ENCODE measurements at places on chromosomes 3 and 15.

DNA sequence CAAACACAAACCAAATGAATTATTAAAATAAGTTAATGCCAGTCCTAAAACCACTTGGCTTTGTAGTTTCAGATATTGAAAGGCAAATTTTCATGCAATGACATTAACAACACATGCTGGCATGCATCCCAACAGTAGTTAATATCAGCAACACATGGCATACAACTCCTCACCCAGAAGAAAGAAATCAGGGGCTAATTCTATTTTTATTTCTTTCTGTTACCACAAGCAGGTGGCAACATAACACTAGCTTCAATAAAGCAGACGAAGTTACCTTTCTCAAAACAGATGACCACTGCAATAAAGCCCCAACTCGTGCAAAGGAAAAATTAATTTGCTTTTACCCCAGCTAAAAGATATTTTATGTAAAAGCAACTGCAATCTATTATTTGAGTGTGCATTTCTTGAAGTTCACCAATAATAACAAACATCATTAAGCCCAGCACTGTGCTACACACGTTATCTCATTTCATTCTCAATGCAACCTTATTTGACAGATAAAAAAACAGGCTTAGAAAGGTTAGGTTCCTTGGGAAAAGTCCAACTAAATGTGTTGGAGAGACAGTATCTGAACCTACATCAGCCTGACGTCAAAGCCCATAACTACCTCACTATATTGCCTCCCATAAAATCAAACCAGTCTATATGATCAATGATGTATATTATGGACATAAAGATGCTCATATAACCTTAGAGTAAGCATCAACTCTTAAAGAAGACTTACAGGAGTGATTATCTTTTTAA, 2.8 kb downstream of the TOP2B start:
- DNase-seq: peak; percentile 8

DNA sequence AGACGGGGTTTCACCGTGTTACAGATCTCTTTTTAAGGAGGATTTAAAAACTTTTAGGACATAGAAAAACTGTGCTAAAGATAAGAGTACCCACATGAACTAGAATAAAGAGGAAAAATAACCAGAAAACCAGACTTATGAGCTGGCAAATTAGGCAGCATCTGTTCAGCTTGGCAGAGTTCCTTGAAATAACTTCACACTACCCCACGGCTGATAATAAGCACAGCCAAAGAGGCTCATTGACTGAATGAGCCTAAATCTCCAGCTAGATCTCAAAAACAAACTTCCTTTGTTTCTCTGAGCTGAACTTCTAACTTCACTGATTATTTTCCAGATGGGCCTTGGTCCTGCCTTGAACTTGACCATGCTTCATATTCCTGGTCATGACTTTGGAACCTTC, 26.7 kb upstream of the PIK3R4 start:
- DNase-seq: no peak

GRCh38 chr3:195207731-195208130, 63.2 kb downstream of the XXYLT1 start:
- DNase-seq: peak; percentile 59

DNA sequence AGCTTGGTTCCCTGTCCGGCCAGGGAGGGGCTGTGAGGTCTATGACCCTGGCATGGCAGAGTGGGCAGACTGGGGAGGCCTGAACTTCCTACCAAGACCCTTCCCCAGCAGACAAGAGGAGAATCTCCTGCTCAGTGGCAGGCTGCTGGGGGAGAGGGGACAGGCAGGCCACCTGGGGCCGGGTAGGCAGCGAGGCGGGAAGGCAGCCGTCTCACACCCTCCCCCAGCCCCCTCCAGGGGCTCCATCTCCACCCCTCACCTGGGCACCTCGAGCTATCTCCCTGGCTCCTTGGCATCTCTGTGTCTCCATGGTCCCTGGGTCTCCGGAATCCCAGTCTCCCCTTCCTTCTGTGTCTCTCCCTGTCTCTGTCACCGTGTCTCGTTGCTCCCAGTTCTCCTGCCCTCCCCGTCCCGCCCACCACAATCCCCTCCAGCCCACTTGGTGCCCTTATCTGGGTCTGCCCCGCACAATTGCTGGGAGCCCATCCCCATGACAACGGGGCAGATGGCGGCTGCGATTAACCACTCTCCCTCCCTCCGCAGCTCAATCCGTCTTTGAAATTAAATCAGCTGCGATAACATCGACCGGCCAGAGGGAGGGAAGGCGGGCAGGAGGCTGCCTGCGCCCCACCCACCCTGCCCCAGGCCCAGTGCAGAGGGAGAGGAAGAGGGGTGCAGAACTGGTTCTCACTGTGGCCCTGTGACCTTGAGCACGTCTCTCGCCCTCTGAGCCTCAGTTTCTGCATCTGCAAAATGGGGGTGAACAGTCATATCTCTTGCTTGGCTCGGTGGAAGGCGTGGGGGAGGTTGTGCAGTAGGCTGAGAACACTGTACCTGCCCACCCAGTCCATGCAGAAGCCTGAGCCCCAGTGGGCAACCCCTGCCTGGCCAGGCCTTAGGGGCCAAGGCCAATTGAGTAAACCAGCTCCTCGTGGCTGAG, 9.6 kb downstream of the DNAJB8 start:
- no peak for DNase-seq

- peak; percentile 10 for DNase-seq
Observed at GRCh38 chr3:130465521-130465920, 51.5 kb upstream of the COL6A6 start.

- DNase-seq: no peak
Observed at GRCh38 chr15:72784456-72784876, 908 bp upstream of the ADPGK start.

GRCh38 chr3:179301645-179302044, 21.2 kb upstream of the ZNF639 start:
- no peak for DNase-seq

DNA sequence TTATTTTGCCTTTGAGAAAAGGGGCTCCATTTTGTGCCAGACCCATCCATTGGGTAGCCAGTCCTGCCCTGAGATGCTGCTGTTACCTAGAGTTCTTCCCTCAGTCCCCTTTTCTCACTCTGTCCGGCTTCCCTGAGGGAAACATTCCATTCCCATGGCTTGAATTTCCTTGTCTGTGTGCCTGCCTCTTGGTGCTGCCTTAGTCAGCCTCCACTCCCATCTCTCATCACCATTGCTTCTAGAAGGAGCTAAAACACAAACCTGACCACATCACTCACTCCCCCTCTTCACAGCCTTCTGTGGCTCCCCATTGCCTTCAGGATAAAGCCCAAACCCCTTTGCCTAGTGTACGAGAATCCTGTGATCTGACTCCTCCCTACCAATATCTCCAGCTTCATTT, 25.2 kb upstream of the C2CD4B start:
- no peak for DNase-seq

DNA sequence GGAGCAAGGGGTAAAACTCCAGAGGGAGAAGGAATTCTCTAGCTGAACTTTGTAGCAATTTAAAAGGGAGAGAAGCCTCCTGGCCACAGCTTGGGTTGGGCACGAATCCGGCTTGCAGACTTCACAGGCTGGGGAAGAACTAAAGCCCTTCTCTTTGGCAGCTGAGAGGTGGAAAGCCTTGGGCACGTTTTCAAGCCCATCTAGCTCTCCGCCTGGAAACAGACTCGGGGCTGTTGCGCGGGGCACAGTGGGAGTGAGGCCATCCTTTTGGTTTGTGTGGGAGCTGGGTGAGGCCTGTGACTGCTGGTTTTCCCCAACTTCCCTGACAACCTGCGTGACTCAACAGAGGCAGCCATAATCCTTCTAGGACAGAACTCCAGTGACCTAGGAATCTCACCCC, 295.7 kb upstream of the ROBO1 start:
- DNase-seq: no peak

DNA sequence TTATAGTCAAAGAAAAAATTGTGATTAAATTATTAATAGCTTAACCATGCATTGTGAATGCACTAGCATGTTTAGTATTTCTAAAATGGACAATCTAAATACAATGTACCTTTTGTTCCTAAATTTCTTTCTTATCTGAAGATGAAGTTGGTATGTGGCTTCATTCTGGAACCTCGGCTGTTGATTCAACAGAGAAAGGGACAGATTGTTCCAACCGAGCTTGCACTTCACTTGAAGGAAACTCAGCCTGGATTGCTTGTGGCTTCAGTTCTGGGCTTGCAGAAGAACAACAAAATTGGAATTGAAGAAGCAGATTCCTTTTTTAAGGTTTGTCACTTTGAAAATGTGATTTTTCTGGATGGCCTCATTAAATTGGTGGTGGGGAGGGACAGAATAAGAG, 32.6 kb downstream of the HPS3 start:
- no peak for DNase-seq

- no peak for DNase-seq
Observed at GRCh38 chr15:31407376-31407775, 80.7 kb downstream of the KLF13 start.

DNA sequence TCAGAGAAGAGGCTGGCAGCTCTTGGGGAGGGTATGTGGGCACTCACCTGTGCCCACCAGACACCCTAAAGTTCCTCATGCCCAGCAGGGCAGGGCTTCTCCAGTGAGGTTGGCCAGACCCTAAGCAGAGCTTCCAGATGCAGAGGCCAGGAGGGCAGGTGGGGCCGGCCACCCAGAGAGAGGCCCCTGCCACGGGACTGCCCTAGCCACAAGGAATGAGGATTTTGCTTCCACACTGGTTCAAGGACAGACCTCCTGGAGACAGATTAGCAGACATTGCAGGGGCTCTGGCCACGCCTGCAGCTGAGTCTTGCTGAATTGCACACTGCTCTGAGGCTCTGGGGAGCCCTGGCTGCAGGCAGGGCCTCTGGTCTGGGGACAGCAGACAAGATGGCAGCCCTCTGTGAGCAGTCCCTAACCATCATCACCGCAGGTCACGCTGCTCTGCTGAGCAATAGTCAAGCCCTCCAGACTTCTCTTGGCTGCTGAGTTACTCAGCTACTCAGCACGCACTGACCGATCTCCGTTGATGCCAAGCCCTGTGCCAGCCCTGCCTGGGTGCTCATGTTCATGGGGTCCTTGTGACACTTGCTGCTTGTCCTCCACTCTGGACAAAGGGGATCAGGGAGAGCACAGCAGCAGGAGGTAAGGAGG, 117.4 kb upstream of the ABHD17C start:
- DNase-seq: no peak

DNA sequence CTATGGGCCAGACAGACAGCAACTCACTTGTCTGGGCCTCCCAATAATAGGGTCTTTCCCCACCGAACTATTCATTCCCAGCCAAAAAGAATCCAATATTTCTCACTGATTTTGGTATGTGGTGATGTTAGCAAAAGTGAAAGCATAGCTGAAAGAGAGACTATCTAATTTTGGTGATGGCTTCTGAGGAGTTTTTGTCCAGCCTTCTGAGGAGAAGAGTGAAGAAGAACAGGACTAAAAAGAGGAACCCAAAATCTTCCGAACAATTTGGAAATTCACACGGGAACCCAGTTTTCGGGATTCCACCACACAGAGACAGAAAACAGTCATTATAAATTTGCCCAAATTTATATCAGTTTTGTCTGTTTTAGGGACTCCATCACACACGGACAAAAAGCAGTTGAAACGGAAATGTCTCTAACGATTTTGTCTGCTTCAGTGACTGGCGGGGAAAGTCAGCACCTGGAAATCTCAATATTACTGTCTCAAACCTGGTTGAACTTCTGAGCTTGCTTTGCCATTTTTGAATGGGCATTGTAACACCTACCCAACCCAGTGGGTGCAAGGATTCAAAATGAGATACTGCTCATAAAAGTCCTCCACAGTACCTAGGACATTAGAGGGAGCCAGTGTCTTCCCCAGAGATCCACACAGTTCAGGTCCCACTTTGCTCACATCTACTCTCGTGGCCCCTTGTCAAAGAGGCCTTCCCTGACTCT, 9.1 kb downstream of the CD80 start:
- no peak for DNase-seq

GRCh38 chr15:74134387-74135027, 4.1 kb downstream of the ISLR2 start:
- peak; percentile 23 for DNase-seq

DNA sequence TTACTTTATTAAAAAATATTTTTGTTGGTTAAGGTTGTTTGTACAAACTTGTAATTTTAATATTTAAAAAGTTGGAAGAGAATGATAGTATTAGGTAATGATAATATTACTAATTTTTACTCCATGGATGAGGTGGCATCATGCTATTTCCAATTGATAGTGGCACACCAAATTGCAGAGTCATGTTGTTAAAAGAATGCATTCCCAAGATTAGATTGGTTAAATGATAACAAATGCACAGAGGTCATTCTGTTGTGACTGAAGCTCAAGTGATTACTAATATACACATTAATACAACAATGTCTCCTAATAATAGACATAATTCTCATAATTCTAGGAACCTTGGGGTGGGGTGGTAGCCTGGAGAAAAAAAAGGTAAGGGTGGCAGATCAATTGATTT, 73.2 kb upstream of the ZBED2 start:
- DNase-seq: no peak

DNA sequence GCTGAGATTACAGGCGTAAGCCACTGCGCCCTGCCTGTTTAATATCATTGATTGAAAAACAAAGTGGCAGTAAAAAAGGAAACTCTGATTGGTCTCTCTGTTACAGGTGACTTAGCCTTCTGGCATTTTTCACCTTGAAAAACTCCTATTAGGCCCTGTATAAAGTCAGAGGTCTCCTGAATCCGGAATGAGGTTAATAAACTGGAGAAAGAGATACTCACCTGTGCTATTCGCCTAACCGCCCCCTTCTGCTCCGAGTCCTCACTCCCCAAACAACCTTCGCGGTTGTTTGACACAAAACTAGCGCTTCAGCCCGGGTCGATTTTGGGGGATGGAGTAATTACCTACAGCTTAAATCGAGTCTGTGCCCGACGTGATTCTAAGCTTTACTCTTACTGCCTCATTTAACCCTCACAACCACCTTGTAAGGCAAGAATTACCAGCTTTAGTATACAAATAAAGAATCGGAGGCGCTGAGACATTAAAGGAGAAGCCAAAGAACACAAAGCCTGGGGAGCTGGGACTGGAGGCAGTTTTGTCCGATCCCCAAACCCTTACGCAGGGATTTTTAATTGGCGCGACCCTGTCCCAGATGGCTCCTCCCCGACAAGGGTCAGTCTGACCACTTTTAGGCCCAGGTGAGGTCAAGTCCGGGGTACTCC, 441 bp downstream of the CEP70 start:
- no peak for DNase-seq

DNA sequence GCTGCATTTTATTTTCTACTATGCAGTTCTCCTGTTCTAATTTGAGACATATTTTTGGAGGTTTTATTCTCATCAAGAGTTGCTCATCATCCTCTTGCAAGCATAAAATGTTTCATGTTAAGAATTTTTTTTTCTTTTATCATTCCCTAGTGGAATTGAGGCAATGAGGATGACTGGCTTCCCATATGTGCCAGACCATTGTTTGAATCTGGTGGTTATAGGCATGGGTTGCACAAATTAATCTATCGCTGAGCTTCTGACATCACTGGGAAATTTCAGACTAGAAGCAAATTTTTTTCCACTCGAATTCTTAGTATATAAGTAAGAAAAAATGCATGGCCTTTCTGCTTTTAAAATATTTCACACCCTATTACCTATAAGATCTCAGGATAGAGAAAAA, 279.1 kb upstream of the PLSCR5 start:
- DNase-seq: peak; percentile 40

- DNase-seq: no peak
Observed at GRCh38 chr3:106805625-106806024, 571.6 kb upstream of the CCDC54 start.

Measured in fibroblast of skin of right quadriceps (primary cell).